Stimulated activated CD4-positive, alpha-beta T cell treated with anti-CD3 and anti-CD28 coated beads, Interleukin-1b, Interleukin-23, amount 100 ng/mL, for 4 hours (primary cell): ENCODE measurements at places on chromosomes 6 and 20.

GRCh38 chr6:121830736-121831135 lies 395.3 kb downstream of the GJA1 start:
- DNase-seq: no peak

DNA sequence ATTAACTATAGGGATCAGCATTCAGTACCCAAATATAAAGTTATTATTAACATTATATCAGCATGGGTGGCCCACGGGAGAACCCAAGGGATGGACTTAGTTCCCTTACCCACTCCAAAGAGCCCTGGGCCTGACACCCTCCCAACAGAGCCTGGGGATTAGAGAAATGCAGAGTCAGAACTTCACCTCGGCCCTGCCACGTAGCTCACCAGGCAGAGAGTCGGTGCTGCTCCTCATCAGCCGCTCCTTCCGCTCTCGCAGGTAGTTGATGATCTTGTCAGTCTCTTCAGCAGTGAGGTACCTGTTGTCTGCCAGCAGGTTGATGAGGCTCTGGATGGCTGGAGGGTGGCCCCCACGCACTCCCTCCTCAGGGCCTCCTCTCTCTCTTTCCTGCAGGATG lies 26.6 kb downstream of the NCOA5 start:
- no peak for DNase-seq

GRCh38 chr6:25641940-25642666 lies 9.9 kb upstream of the SCGN start:
- no peak for DNase-seq

GRCh38 chr6:56399672-56400263 lies 152.4 kb upstream of the COL21A1 start:
- DNase-seq: no peak

- no peak for DNase-seq
Observed at GRCh38 chr6:168871642-168872315, 381.9 kb downstream of the THBS2 start.

GRCh38 chr20:37956107-37956585 lies 53.2 kb downstream of the VSTM2L start:
- DNase-seq: no peak

DNA sequence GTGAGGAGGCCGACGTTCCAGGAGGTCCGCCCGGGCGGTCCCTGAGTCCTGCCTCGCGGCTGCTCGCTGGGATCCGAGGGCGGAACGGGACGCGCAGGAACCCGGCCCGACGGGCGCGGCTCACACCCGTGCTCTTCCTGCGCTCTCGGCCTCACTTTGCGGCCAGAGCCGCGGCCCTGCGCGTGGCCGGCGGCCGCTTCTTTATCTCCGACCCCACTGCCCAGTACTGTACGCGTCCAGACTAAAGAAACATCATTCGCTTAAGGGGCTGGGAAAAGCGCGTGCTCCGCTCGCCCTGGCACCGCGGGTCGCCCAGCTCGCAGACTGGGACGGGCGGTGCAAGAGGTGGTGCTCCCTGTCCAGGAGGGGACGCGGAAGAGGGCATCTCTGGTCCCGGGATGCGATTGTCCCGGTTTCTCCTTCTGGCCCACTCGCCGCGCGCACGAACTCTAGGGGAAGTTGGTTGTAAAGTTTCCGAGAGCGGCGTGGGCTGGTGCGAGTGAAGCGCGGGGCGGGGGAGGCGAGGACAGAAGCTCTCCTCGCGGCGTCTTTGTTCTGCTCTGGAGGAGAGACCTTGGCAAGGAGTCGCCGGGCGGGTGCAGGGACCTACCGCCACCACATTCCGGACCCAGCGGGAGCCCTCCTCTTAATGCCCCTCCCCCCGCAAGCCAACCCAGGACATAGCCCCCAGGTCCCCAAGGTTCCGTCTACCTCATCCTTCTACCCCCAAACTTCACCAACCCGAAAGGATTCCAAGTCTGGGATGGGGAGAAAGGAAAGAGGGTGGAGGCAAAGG lies 71.0 kb downstream of the SOX4 start:
- no peak for DNase-seq

GRCh38 chr6:26613689-26614683 lies 17.2 kb downstream of the ABT1 start:
- DNase-seq: no peak

- DNase-seq: no peak
Observed at GRCh38 chr20:57475388-57476083, 49.4 kb downstream of the CTCFL start.

- DNase-seq: no peak
Observed at GRCh38 chr20:47118641-47119040, 224.0 kb downstream of the EYA2 start.

- DNase-seq: no peak
Observed at GRCh38 chr6:162056061-162056460, 671.5 kb downstream of the PRKN start.

DNA sequence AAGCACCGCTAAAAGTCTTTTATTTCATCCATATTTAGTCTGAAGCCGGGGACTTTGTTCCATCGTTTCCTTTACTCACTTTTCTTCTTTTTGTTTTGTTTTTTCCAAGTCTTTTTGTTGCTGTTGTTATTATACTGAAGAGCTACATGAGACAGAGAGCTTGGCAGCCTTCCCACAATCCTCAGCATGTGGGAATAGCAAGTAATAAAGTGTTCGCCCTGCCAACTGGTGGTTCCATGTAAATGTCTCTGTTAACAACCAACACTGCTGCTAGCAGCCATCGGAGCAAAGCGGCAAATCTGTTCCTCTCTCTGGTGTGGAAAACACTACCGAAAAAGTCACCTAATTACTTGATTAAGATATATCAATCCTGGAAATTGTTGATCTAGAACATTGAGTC lies 437.8 kb upstream of the ID4 start:
- no peak for DNase-seq

DNA sequence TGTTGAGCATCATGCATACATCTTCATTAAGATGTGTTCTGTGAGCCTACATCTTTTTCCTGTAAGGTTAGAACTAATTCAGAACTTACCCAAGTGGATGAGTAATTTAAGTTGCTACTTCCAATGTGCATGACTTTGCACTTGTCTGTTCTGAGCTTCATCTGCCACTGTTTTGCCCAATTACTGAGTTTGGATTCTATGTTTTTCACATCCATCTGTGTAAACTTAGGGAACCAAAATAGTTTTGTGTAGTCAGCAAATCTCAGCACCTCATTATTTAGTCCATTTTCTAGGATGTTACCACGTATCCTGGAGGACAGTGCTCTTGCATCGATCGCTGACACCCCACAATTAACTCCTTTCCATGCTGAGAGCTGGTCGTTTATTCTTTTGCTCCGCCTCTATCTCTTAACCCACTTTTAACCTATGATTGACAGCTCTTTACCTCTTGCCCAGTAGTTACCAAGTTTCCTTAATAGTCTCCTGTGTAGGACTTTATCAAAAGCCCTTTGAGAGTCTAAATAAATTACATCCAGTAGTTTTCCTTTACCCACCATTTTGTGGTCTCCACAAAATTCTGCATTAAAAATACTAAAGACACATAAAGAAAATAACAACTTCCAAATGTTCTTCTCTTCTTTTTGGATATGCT lies 44.2 kb upstream of the CITED2 start:
- DNase-seq: no peak

- no peak for DNase-seq
Observed at GRCh38 chr20:35571555-35571954, 29.7 kb downstream of the ERGIC3 start.

- DNase-seq: no peak
Observed at GRCh38 chr6:125046107-125046925, 84.1 kb downstream of the RNF217 start.

GRCh38 chr6:107354451-107354850 lies 104.9 kb downstream of the PDSS2 start:
- DNase-seq: no peak

- no peak for DNase-seq
Observed at GRCh38 chr20:18092890-18093289, 35.2 kb upstream of the OVOL2 start.

- no peak for DNase-seq
Observed at GRCh38 chr6:84447651-84448050, 220.2 kb upstream of the CEP162 start.

DNA sequence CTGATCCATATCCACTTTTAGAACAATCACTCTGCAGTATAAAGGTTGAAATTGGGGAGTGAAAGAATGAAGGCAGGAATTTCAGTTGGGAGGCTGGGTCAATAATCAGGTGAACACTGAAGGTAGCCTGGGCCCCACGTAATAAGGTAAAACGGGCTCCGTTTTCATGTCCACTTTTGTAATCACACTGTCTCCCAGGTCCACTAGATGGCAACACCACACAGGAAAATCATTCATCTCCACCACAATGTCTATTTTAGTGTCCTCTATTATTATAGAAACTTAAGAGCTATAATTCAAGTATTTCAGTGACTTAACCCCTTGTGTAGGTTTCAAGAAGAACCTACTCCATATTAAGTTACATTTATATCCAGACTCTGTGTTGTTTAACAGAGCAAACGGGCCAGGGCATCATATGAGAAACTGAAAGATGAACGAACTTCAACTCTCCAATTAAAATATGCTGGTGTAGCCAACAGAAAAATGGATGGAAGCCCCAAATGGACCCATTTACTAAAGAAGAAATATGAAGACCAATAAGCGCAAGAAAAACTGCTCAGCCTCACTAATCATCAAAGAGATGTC lies 45.9 kb upstream of the MC3R start:
- DNase-seq: no peak

DNA sequence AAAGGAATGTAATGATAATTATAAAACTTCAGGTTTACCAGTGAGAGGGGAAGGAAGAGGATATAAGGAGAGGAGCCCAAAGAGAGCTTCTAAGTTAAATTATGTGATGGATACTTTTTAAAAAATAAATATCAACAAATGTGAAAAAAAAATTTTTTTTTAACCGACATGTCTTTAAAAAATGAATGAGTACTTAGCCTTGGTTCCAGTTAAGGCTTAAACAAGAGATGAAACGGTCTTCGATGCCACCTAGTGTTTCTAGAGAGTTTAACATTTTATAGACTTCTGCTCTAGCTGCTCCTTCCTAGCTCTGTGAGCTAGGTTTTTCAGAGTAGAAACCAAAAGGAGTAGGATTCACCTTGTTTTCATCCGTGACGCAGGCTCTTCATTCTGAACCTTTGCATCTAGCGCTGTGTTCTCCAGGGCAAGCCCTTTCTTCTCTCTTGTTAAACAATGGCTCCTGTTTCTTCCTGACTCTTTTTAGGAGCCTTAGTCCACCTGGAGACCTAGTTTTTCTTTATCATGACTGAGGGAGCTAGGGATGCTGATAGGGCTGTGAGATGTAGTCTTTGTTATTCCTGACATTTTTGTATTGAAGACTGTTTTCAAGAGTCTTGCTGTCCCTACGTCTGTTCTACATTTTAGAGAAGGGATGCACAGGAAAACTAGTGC lies 42.4 kb upstream of the GNRH2 start:
- DNase-seq: no peak

- DNase-seq: no peak
Observed at GRCh38 chr20:55557191-55557590, 448.1 kb downstream of the CBLN4 start.

- no peak for DNase-seq
Observed at GRCh38 chr6:6602262-6602661, 13.7 kb downstream of the LY86 start.

DNA sequence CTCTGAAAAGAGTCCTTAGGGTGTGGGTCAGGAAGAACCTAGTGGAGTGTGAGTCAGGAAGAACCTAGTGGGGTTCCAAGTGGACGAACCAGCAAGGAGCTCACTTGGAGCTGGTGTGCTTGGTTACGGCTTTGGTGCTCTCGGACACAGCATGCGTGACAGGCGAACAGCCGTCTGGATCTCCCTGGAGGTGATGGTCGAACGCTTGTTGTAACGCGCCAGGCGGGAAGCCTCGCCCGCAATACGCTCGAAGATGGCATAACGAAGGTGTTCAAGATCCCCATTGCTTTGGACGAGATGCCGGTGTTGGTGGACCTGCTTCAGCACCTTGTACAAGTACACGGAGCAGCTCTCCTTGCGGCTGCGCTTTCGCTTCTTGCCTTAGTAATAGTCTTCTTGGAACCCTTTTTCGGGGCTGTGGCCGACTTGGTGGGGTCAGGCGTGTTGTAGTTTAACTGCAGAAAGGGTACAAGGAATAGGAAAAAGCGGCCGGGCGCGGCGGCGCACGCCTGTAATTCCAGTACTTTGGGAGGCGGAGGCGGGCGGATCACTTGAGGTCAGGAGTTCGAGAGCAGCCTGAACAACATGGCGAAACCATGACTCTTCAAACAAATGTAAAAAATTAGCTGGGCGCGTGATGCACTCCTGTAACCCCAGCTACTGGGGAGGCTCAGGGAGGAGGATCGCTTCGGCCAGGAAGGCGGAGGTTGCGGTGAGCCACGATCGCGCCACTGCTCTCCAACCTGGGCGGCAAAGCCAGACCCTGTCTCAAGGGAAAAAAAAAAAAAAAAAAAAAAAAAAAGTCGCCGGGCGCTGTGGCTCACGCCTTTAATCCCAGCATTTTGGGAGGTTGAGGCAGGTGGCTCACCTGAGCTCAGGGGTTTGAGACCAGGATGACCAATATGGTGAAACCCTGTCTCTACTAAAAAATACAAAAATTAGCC lies 48.0 kb downstream of the OR2B2 start:
- no peak for DNase-seq

DNA sequence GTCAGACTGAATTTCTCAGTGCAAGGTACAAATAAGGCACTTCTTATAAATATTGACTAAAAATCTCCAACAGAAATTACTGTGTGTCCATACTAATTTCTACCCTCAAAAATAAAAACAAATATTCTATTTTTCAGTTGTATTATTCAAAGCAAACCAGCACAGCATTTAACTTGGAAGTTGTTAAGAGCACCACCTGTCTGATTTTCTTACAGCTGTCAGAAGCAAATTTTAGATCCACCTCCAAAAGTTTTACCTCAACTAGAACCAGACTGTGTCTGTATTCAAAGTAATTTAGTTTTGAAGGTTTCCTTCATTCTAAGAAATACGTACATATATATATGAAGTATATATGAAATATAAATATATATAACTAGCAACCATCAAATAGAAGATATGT lies 1.2 kb downstream of the TRDN start:
- DNase-seq: no peak

DNA sequence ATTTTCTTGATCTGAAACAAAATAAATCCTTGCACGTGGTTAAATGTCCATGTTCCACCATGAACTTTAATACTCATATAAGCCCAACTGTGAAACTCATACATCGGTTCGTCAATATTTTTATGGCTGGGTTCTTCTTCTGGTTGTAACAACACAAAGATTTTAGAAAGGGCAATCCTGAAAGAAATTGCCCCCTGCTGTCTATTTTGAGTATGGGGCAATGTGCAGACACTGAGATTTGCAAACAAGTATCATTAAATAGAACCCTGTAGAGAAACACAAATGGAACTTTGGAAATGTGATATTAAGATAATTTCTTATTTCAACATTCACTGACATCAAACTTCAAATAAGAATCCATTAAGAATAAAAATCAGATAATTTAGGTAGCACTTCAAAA lies 80.2 kb upstream of the PHACTR1 start:
- no peak for DNase-seq

DNA sequence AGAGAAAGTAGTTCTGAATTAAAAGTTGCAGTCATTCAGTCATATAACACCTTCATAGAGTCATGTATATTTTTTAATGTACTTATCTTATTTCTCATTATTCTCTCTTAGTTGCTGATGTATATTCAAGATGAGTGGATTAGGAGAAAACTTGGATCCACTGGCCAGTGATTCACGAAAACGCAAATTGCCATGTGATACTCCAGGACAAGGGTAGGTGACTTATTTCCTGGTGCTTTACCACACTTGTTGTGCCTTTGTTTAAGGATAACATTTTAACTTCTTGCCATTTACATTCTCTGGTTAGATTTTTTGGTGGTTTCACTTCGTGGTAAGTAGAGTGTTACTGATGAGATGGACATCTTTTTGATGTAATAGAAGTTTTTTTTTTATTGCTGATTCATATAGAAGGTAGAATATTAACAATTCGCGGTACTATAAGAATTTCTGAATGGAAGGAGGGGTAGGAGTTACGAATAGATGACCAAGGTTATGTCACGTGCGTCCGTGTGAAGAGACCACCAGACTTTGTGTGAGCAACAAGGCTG lies 120.5 kb downstream of the NCOA3 start:
- no peak for DNase-seq
